SIG-M5 (cell line): ENCODE measurements at places on chromosomes 1 and 21.
A peak's percentile ranks its signal among the peaks of the same experiment; 100 is the strongest.

DNA sequence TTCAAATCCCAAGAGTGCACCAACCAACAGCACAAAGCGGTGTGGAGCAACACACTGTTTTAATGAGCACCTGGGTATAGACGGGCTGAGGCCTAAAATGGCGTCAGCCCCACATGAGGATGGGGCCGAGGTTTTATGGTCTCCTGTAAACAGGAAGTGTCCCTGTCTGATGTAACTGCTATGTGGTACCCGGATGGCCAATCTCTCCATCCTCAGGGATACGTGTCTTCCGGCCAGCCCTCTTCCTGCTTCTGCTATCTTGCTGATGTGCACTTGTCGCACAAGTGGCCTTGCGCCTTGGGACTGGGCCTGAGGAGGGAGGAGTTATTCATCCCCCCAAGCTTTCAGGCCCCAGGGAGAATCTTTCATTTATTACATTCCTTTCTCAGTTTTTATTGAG, 73.5 kb downstream of the CNST start:
- no peak for DNase-seq

DNA sequence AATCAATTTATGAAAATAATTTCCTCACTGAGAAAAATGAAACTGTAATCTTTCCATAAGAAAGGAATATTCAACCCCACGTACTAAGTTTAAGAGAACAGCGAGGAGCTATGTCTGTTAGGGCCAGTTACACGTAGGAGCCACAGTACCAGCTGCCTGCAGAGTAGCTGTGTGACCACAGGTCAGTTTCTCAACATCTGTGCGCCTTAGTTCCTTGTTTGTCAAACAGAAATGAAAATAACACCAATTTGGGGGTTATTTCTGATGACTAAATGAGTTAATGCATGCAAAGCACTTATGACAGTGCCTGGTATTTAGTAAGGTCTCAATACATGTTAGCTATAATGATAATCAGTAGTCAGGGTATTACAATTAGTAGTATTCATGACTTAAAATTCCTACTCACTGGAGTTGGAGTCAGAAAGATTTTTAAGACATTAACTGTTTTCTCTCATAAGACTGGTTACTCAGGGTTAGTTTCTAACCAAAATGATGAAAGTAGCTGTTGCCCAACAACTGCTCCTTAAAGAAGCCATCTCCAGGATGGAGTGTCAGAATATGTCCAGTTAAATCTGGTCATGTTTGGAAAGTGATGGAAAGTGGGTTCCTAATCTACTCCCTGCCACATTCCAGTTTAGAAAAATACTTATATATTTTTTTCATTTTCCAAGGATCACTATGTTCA, 85.8 kb upstream of the ZNF648 start:
- peak; percentile 54 for DNase-seq

DNA sequence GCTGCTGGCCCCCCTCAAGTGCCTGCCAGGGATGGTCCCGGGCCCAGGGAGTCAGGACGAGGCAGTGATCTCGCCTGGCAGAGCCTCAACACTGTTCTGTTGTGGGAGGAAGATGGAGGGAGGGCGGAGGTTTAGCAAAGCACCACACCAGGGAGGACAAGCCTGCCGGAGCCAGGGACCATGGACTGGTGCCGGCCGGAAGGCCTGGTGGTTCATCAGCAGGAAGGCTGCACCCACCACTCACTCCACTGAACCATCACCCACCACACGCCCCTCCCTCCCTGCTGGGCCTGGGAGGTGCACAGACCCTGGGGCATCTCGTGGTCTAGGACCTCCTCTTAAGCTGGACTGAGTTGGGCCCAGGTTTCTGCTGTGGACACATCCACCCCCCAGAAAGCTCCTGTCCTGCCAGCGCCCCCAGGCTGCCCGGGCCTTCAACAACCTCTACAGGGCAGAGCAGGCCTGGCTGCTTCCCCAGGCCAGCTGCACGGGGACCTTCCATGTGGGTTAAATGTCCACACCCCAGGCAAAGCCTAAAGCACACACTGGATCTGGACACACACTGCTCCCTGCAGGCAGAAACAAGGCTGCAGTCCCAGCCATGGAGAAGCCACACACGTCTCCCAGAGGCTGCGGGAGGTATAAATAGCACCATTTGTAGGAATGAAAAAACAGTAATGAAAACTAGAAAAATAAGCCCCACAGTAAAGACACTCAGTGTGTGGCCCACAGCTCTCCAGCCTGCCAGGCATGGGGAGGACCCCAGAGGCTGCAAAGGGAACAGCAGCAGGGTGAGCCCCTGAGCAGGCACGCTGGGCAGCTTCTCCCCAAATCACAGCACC, 10.4 kb upstream of the TMEM240 start:
- no peak for DNase-seq

DNA sequence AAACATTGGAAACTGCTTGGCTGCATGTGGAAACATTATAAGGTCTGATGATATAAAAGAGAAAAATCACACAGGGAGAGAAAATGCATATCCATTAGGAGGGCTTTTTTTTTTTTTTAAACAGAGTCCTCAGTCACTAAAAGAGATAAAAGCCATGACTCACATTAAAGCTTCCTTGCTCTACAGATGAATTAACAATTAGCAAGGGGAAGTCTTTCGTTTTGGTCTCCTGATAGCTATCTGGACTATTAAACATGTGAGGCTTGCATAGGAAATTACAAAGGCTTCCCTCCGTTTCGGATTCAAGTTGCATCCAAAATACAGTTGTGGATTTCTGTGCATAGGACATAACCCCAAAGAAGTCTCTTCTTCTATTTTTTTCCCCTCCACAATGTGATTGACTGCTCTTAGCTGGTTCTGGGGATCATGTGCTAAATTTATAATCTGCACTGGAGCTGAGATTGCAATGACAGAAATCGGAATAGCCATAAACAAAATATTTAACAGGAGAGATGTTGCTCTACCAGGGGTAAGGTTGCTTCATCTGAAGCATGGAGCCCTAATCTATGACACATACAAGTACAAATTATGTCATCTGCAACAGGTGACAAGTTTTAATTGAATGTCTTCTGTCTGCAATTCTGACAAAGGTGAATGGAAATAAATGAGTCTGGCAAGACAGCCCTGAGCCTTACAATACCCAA, 146.8 kb downstream of the ESRRG start:
- DNase-seq: no peak

GRCh38 chr1:11354893-11355553, 82.0 kb downstream of the UBIAD1 start:
- DNase-seq: no peak

- DNase-seq: no peak
Measured at GRCh38 chr1:179038528-179039281, 13.0 kb downstream of the FAM20B start.

GRCh38 chr21:45401054-45401518, 3.9 kb upstream of the COL18A1 start:
- DNase-seq: no peak

GRCh38 chr21:31442339-31442738, 98.3 kb upstream of the TIAM1 start:
- no peak for DNase-seq

DNA sequence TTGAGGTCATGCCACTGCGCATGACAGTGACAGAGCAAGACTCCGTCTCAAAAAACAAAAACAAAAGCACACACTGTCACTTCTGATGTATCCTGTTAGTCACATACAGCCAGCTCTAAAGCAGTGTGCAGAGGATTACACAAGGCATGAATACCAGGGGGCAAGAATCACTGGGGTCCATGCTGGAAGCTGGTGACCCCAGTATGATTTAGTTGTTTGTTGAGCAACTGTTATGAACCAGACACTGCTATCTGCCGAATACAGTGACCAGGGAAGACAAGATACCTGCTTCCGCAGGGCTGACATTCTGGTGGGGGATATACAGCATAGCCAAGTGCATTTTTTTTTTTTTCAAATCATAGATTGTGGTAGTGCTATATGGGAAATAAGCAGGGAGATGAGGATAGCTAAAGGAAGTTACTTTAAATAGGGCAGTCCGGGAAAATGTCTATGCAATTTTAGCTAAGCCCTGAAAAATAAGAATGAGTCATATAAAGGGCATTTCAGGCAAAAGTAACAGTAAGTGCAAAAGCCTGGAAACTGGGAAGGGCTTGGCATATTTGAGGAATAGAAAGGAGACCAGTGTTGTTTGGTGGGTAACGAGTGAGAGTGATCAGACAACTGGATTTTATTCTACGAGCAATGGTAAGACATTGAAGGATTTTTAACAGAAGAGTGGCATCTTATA, 69.7 kb downstream of the ADSS2 start:
- DNase-seq: no peak

DNA sequence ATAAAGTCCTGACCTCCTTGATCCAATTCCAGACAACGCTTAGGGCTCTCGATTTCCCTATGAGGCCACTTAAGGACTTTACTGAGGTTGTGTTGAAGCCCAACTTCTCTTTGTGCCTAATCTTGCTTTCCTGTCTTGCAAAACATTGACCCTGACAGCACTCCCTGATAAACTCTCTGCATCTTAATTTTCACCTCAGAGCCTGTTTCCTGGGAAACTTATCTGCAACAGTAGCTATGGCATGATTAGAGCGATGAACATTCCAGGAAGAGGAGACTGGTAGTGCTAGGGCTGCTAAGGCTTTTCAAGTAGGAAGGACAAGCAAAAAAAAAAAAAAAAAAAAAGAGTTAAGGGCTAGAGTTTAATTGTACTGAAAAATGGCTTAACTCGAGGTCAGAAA, 118.9 kb downstream of the RGS21 start:
- DNase-seq: no peak

DNA sequence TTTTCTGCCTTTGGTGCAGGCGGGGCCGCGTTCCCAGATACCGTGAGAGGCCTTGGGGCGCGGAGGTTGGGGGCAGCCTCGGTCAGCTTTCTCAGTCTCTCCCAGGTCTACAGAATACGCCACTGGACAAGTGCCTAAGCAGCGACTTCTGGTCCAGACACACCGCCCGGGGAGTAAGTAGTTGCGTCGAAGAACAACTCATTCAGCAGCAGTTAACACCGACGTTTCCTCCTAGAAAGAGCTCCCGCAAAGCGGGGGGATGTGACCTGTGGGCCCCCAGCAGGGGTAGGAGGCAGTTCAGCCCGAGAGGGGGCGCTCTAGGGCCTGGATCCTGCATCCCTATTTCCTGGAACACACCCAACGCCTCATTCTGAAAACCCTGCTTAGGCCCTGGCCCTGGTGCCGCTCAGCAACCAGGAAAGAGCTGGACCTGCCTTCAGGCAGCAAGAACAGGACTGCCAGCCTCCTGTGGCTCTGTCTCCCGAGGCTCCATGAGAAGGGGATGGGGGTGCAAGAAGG, 6.5 kb upstream of the BARHL2 start:
- DNase-seq: no peak

- DNase-seq: no peak
Measured at GRCh38 chr1:174871886-174872285, 127.9 kb upstream of the CACYBP start.

DNA sequence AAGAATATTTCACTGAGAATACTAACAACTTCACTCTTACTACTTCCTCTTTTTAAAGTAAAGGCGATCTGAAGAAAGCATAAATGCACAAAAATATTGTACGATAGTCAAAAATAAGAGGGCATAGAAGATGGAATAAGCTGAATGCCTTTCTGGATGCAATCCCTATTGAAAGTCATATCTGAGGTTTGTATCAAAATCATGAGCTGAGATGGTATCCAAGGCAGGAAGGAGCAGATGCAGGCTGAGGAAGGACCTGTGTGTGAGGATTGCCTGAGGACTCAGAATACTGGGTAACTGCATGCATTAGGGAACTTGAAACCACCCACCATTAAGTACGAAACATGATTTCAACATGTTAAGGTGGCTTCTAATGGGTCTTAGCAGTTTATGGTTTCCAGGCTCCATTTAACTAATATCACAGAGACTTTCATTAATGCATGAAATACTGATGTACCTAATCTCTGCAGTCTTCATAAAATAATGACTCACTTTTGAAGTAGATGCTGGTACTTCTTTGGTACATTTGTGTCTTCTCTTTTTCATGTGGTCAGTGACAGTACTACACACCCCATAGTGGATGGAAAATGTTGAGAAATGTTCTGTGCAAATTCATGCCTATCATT, 29.6 kb upstream of the RGS1 start:
- peak; percentile 39 for DNase-seq

GRCh38 chr1:221740369-221740992, 1.4 kb downstream of the DUSP10 start:
- DNase-seq: no peak

DNA sequence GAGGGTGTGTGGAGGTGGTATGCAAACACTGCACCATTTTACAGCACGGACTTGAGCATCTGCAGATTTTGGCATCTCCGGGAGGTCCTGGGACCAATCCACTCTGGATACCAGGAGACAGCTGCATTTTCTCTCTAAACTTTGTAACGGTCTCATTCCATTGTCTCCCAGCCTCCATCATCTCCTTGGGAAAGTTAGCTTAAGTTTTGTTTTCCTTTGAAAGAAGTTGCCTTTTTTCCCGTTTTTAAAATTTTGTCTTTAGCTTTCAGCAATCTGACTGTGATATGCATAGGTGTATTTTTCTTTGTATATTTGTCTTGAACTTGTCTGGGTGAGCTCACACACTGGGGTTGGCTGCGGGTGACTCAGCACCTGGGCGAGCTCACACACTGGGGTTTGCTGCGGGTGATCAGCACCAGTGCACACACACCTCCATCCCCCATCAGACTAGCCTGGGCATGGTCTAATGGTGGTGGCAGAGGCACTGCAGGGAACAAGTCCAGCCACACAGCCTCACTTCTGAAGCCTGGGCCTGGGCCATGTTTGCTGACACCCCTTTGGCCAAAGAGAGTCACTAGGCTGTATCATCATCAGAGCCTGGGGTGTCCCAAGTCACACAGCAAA, 32.1 kb upstream of the COL18A1 start:
- DNase-seq: no peak

DNA sequence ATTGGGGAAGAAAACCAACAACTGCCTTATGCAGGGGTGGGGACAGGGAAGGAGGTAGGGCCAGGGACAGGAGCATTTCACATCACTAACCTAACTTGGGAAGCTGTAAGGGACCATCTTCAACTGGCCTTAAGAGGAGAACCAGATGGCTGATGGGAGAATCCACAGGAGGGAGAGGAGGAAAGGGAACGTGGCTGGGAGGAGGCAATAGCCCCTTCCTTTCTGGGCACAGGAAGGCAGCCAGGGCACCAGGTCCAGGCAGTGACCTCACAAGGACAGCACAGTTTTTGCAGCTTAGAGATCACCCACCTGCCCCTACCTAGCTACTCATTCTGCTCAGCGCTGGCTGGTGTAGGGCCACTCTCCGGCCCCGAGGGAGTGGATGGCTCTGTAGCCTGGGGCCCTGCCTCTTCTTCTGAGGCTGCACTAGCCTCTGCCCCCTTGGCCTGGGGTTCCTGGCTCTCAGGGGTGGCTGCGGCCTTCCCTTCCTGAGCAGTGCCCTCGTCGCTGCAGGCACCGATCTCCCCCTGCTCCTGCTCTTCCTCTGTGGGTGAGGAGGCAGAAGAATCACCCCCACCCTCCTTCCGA, 1.7 kb downstream of the MARCKSL1 start:
- no peak for DNase-seq

DNA sequence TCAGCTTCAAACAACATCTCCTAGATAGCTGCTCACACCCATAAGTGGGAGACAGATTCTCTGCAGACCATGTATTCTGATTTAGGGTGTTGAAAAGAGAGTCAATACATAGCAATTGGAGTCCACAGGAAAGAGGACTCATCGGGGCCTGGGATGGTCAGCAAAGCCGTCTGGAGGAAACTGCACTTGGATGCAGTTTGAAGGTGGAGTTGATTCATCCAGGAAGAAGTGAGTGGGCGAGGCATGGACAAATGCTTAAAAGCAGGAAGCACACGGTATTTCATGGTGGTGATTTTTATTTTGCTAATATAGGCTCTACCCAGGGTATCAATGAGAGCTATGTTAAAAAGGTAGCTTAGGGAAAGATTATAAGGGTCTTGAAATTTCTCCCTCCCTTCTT, 36.8 kb upstream of the DIRAS3 start:
- DNase-seq: no peak
